ENCODE measurements at places on chromosomes 12 and 14.

DNA sequence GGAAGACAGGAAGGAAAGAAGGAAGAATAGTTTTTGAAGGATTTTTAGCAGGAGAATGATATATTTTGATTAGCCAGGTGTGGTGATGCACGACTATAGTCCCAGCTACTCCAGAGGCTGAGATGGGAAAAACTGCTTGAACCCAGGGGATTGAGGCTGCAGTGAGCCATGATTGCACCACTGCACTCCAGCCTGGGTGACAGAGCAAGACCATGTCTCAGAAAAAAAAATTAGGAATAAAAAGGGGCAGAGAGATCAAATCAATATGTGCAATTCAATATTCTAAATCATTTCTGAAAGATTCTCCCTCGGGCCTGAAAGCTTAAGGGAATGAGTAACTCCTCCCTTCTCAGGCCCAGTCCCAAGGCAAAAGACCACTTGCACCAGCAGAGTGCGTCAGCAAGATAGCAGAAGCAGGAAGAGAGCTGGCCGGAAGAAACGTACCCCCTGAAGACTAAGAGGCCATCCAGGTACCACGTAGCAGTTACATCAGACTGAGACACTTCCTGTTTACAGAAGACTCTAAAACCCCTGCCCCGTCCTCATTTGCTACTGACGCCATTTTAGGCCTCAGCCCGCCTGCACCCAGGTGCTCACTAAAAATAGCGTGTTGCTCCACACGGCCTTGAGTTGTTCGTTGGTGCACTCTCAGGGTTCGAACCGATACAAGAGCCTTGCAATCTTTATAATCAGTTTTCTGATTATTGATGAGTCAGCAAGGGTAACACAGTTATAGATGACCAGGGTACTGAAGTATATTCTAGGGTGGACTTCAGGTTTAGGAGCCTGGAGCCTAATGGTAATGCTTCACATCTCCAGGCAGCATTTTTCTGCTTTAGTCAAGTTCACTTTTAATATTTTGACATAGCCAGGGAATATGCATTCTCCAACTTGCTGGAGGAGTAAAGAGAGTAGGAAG is 57.7 kb upstream of the CSRP2 start:
- H3K27ac ChIP-seq = no peak overlapping the region
- no peaks in the 10 kb centered on the region for H3K4me1 ChIP-seq
- H3K36me3 ChIP-seq = no peaks in the 10 kb centered on the region
- no peak overlapping the region for H3K4me3 ChIP-seq
- no peak for DNase-seq
- no peaks in the 10 kb centered on the region for H3K27me3 ChIP-seq

GRCh38 chr12:50749459-50749882 is 14.4 kb upstream of the ATF1 start:
- H3K4me3 ChIP-seq = no peak overlapping the region
- no peaks in the 10 kb centered on the region for H3K27me3 ChIP-seq
- DNase-seq = no peak

DNA sequence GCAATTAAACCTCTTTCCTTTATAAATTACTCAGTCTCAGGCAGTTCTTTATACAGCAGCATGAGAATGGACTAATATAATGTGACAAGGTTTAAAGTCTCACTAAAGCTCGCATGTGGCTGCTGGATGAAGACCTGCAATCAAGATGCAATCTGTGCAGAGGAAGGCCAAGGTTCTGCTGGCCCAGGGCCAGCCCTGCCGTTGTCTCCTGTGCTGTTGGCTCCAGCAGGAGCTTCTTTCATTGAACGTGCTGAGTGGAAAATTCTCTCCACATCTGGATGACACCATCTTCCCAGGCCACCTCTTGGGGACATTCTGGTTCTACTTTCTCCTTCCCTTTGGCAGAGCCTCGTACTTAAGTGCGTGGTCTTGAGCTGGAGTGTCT is 742.2 kb downstream of the VRK1 start:
- no peaks in the 10 kb centered on the region for H3K27me3 ChIP-seq
- no peaks in the 10 kb centered on the region for H3K4me1 ChIP-seq
- DNase-seq = no peak
- H3K4me3 ChIP-seq = no peak overlapping the region
- no peaks in the 10 kb centered on the region for H3K36me3 ChIP-seq

DNA sequence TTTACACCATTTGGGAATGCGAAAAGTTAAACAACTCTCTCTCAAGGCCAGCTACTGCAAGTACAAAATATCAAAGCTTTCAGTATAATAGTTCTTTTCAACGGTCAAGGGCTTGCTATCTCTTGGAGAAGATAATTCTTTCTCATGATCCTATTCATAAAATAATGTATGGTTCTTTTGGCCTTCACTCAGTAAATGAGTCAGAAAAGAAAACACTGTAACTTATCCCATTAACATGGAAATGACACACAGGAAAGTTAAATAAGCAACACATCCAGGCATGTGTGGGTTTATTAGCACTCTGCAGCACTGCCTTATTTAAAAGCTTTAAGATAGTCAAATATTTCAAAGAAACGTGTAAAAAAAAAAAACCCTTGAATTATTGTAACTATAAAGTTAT is 36.9 kb downstream of the ZFC3H1 start:
- H3K27me3 ChIP-seq = no peaks in the 10 kb centered on the region
- no peak overlapping the region for H3K27ac ChIP-seq
- no peak overlapping the region for H3K4me3 ChIP-seq
- H3K4me1 ChIP-seq = no peaks in the 10 kb centered on the region
- DNase-seq = no peak
- H3K36me3 ChIP-seq = peaks cover 88% of the 10 kb centered on the region

- peaks cover 56% of the 10 kb centered on the region for H3K36me3 ChIP-seq
- H3K27me3 ChIP-seq = no peaks in the 10 kb centered on the region
- H3K4me1 ChIP-seq = peaks cover 47% of the 10 kb centered on the region
- peak overlapping the region; percentile 96 for H3K27ac ChIP-seq
Observed at GRCh38 chr12:46371718-46372543, 642 bp downstream of the SLC38A2 start.

DNA sequence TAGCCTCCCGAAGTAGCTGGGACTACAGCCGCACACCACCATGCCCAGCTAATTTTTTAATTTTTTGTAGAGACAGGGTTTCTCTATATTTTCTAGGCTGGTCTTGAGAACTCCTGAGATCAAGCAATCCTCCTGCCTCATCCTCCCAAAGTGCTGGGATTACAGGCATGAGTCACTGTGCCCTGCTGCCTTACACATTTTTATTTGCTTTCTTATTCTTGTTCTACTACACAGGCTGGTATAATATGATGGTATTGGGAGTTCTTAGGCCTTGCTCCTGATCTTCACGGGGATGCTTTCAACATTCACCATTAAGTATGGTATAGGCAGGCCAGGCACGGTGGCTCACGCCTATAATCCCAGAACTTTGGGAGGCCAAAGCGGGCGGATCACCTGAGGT is 21.2 kb downstream of the DGLUCY start:
- peaks cover 12% of the 10 kb centered on the region for H3K36me3 ChIP-seq
- H3K4me1 ChIP-seq = no peaks in the 10 kb centered on the region
- no peaks in the 10 kb centered on the region for H3K27me3 ChIP-seq
- no peak for DNase-seq

DNA sequence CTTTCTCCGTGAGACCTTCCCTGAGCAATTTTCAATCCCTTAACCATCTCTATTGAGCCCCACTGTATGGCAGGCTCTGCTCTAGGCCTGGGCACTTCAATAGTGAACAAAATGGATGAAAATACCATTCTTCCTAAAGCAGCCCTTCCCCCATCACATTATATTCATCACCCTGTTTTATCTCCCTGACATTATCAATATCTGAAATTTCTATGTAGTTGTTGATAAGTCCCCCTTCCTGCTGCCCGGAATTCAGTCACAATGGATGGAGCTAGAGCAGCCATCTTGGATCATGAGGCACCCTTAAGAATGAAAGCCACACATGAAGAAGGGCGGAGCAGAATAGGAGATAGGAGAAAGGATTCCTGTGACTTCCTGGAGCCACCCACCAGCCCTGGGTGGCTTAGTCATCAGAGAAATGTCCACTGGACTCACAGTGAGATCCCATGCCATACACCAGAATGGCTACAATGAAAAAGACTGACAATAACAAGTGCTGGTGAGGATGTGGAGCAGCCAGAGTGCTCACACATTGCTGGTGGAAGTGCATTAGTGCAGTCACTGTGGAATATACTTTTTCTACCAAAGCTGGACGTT is 33.9 kb downstream of the SCARB1 start:
- no peak overlapping the region for H3K27ac ChIP-seq
- H3K36me3 ChIP-seq = no peaks in the 10 kb centered on the region
- DNase-seq = no peak
- no peaks in the 10 kb centered on the region for H3K4me1 ChIP-seq
- no peak overlapping the region for H3K4me3 ChIP-seq
- no peaks in the 10 kb centered on the region for H3K27me3 ChIP-seq
